Naive B cell (primary cell): ENCODE measurements at places on chromosomes 2 and 18. TPM values are rescaled to one million over a fixed set of nuclear protein-coding genes. Genes with fewer than 3 reads are reported as not detected.

CD8A gene
- not detected for polyA plus RNA-seq

OTOS gene
- polyA plus RNA-seq, result not detected

THSD7B gene
- not detected for polyA plus RNA-seq

TDRD15 gene
- not detected for polyA plus RNA-seq

DNA sequence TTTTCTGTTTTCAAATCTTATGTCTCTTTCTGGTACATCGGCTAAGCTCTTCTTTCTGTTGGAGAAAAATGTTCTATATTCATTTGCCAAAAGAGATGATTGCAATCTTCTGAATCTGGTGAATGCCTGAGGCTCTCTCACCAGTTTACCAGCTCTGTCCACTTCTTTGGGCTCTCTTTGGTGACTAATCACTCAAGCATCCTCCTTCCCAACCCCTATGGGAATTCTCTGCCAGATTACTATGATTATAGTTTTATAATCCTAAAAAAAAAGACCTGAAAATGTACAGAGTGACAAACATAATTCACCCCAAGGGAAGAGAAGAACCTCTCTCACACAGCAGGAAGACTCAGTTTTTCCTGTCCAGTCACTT is 187.3 kb downstream of the CAMKMT start:
- DNase-seq, result no peak

DNA sequence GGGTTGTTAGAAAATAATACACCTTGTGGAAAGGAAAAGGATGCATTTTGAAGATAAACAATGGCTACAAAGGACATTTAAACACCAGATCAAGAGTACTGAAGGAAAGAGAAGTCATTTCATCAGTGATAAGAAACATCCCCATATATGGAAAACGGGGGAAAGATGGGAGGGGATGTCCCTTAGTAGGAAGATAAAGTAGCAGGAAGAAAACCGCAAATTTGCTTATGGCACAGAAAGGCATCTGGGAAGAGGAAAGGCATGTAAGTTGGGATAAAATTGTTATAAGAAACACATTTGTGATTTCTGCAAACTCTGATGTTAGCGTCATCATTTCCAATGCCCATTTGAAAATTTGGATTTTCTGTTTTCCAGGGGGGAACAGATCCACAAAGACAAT is 10.5 kb upstream of the LYPD1 start:
- DNase-seq, result no peak

DNA sequence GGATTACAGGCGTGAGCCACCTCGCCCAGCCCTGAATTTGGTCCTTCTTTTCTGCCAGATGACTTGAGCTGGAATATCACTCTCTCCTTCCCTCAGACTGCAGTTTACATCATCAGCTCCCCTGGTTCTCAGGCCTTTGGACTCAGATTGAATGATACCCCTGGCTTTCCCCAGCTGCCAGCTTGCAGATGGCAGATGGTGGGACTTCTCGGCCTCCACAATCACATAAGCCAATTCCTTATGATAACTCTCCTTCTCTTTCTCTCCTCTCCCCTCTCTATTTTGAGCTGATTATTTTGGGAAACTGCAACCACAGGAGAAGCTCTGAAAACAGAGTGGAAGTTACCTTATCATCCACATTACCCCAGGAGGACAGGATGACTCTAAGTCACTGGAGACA is 33.4 kb upstream of the ATP8B1 start:
- no peak for DNase-seq

DNA sequence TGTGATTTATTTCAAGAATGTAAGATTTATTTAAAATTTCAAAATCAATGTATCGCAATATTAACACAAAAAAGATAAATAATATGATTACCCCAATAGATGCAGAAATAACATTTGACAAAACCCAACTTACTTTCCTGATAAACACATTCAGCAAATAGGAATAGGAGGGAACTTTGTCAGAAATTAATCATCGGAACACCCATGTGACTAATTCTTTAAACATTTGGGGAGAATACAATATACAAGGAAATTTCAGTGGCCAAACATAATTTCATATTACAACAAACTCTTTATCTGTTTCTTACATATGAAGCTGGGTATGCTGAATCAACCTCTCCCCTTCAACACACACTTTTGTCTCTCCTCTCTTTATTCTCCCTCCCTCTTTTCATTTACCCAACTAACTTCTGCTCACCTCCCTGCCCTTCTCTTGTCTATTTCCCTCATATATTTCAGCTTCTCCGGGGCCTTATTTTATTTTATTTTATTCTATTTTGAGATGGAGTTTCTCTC is 309.6 kb upstream of the CNTNAP5 start:
- no peak for DNase-seq

- no peak for DNase-seq
Measured at GRCh38 chr18:58223717-58224424, 179.8 kb downstream of the NEDD4L start.

- DNase-seq, result no peak
Measured at GRCh38 chr2:88115825-88116518, 11.9 kb downstream of the FABP1 start.

DNA sequence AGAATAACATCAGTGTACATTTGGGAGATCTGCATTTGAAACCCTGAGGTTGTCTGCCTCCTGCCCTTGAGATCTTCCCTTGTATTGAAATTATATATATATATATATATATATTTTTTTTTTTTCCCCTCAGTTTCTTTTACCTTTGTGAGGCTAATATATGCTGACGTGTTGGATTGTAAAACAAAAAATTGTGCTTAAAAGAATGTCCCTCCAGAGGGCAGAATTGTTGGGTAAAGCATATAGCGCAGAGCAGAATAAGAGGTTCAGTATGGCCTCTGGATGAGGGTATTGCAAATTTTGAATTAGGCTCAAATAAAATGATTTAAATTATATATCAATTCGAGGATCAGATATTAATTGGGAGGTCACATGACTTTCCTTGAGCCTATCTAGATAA is 12.4 kb downstream of the NABP1 start:
- DNase-seq, result no peak

DNA sequence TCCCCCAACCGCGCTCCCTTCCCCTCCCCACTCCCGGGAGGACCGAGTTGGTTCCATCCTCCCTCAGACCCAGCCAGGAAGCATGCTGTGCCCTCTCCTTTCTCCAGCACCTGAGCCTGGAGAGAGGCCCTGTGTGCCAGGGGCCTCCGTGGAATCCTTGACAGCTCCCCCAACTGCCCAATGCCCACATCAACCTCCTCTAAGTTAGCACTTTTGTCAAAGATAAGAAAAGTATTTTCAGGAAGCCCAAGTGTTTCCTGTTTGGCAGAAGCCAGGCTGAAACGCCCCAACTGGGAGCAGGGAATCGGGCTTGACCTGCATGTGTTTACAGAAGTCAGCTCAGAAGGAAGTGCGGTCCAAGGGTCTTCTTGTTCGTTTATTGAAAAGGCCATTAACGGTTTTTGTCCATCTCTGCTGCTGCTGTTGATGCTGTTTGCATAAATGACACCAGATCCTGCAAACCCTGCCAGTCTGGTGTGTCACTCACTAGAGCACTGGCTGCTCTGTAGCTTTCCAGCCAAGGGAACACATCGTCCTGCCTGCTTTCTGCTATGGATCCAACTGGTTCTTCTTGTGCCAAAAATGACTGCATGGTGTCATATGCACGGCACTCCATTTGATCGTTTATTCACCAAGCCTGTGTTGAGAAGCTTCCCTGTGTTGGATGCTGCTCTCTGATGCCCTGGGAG is 35.4 kb upstream of the COL6A3 start:
- DNase-seq, result no peak

DNA sequence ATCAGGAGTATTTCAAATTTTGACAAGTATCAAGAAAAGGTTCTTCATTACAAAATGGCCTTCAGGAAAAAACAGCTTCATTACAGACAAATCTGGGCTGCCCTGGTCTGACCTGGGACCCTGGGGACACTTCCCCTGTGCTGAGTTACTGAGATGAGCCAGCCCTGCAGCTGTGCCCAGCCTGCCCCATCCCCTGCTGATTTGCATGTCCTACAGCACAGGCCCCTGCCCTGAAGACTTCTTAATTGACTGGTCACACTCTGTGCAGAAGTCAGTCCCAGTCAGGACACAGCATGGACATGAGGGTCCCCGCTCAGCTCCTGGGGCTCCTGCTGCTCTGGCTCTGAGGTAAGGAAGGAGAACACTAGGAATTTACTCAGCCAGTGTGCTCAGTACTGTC is 235.1 kb downstream of the ANKRD36B start:
- DNase-seq, result peak; percentile 10

- no peak for DNase-seq
Measured at GRCh38 chr18:6728809-6729246, 688 bp upstream of the ARHGAP28 start.

- no peak for DNase-seq
Measured at GRCh38 chr2:168396131-168396530, 59.9 kb upstream of the CERS6 start.

DNA sequence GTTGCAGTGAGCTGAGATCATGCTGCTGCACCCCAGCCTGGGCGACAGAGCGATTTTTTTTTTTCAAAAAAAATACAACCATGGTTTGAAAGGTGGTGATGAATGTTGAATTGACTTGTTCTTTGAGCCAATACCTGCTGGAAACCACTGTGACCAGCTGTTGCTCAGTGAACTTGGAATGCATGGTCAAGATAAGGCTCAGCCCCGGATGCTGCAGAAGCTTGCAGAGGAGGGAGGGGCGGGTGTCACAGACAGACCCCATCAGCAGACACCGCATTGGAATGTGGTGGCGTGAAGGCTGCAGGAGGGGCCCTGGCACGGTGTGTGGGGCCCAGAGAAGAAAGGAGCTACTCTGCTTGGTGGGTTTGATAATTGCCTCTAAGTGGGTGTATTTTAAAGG is 91.6 kb downstream of the ITGB1BP1 start:
- no peak for DNase-seq

DNA sequence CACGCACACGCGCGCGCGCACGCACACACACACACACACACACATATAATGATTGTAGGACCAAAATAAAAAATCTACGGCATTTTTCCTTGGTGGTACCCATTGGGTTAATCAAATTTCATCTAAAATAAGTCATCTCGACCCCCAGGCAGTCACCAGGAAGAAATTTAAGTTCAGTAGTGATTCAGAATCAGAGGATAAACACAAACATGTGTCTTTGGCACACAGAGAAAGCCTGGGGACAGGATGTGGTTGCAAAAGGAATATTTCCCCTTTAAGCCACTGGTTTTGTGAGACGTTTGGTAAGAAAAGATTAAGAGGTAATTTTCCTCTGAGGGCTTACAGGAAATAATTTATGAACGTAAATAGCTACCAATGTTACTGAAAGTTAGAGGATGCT is 171.6 kb upstream of the PIEZO2 start:
- DNase-seq, result no peak

GRCh38 chr2:3606028-3606369 is 11.1 kb downstream of the COLEC11 start:
- no peak for DNase-seq

DNA sequence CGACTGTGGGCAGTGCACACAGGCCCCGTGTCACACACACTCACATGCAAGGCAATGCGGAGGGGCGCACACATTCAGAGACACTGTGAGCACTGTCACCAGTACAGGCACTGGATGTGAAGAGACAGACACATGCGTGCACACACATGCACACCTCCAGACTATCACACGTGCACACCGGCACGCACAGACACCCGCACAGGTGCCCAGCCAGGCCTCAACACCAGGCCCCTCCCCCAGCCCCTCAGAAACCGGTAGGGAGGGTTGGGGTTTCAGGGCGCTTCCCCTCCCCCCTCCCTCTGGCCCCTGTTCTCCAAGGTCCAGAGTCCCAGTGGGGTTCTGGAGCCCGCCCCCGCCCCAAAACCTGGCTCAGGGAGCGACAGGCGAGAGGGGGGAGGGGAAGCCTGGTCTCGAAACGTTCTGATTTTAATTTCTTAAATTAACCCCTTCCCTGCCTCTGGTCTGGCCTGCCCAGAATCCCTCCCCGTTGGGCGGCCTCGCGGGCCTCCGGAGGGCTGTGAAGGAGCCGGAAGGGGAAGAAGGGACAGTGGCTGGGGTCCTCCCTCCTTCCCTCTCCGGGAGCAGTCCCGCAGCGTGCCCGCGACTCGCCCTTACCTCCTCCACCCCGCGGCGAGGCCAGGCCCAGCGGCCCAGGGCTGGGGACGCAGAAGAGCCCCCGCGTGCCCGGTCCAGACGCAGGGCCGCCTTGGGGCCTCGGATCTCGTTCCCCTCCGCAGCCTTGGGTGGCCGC is 558 bp downstream of the FBXO41 start:
- peak; percentile 18 for DNase-seq

DNA sequence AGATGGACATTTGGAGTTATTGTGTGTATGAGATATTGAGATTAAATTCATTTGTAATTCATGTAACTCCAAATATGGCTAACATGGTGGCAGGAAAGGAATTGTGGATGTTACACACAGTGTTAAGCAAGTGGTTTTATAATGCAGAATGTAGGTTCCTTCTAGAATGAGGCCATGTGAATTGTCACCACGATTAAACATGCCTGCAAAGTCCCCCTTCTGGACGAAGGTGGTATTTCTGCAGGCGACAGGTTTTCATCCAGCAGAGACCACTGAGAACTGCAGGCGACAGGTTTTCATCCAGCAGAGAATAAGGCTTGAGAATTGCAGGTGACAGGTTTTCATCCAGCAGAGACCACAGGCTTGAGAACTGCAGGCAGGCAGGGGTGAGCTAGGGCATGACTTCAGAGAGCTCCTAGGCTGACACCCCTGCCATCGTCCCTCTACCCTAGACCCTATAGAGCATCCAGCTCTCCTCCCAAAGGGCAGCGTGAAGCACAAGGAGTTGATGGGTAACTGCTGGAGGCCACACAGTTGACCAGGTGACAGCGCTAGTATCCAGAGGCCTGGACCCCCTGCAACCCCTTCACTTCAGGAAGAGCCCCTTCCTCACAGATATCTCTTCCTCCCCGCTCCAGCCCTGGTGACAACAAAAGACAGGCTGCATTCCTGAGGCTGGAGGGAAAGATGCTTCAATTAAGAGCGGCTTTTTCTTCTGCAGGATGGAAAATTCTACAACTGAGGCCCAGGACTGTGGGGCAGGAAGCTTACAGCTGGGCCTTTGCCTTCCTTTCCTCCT is 175.8 kb downstream of the LOXHD1 start:
- DNase-seq, result peak; percentile 34

- DNase-seq, result no peak
Measured at GRCh38 chr2:70115646-70116442, 28.6 kb downstream of the PCBP1 start.

DNA sequence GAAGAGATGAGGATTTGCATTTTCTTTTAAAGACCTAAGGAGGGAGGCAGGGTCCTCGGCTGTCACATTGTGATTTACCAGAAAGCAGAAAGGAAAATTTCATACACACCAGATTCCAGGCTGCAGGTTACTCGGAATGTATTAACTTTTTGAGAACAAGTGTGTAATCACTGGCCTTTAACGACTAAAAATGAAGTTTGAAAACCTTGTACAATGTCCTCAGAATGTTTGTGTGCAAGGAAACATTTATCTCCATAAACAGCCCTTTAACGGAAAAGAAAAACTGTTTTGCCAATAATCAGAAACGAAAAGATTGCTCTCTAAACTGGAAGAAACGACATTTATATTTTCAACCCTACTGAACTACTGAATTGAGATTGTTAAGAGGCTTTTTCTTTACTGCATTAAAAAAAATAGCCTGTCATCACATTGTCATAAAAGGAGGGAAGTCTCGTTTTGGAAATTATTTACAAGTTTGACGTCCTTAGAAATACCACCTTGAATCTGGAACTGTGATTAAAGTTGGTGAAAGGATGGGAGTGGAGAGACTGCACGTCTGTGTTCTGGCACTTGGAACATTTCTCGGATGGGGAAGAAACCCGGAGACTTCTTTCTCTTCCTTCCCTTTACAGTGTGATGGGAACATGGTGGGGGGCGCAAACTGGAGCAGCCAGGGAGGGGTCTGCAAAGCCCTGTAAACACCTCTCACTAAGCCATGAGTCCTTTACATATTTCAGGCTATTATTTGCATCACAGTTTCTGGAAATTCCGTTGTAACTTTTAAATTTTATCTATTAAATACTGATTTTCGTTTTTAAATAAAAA is 134.1 kb upstream of the SIX3 start:
- no peak for DNase-seq
